ENCODE measurements at places on chromosomes 7 and 10.

- no peak for DNase-seq
These were observed 164.8 kb upstream of the PRSS58 start for GRCh38 chr7:142422621-142423020.

DNA sequence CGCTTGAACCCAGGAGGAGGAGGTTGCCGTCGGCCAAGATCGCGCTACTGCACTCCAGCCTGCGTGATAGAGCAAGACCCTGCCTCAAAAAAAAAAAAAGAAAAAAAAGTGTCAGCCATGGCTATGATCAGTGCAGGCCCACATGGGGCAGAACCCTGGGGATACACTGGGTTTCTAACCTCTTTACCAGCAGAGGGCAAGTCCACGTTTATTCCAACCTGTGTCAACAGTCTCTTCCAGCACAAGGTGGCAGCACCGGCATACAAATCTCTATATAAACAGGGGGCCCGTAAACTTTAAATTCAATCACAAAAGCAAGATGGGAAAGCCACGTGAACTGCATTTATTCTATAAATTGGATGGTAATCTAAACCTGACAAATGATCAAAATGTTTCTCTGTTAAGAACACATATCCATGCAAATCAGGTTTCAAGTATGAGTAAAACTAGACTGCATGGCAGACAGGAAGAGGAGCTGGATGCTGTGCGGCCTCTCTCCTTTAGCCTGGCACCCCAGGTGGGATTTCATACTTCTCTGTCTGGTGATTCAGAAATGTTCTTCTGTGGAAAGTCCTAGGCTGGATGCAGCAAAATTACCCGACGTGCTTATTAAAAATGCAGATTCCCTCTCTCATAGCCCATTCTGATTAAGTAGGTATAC lies 60.0 kb upstream of the STEAP1B start:
- peak; percentile 13 for DNase-seq

DNA sequence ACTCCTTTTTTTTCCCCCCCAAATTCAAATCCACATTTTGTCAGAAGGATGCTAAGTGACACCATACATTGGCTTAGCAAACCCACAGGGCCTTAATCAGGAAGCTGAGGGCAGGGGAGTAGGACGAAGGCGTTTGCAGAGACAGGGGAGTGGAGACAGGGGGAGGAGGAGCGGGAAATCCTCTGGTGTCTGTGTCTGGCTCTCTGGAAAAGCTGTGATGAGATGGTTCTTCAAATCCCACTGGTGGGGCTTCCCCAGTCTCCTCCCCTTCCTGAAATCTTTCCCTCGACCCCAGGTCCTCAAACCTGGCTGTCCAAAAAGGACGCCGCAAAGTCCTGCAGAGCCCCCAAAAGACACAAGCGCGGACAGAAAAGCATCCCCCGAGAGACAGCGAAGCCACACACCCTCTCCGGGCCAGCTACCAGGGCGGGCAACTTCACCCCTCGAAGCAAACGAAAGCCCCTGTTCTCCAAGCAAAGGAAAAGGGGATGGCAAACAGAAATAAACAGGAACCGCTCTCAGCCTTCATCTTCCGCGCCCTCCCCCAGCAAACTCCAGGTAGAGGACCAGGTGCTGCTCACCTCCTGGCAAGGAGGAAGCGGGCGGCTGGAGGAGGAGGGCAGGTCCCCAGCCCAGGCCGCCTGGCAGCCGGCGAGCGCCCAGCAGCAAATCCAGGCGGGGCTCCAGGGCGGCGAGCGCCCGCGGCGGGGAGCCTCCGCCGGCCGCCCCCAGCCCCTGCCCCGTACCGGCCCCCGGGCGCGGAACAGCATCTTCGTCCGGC lies 520 bp downstream of the ELAPOR2 start:
- no peak for DNase-seq

DNA sequence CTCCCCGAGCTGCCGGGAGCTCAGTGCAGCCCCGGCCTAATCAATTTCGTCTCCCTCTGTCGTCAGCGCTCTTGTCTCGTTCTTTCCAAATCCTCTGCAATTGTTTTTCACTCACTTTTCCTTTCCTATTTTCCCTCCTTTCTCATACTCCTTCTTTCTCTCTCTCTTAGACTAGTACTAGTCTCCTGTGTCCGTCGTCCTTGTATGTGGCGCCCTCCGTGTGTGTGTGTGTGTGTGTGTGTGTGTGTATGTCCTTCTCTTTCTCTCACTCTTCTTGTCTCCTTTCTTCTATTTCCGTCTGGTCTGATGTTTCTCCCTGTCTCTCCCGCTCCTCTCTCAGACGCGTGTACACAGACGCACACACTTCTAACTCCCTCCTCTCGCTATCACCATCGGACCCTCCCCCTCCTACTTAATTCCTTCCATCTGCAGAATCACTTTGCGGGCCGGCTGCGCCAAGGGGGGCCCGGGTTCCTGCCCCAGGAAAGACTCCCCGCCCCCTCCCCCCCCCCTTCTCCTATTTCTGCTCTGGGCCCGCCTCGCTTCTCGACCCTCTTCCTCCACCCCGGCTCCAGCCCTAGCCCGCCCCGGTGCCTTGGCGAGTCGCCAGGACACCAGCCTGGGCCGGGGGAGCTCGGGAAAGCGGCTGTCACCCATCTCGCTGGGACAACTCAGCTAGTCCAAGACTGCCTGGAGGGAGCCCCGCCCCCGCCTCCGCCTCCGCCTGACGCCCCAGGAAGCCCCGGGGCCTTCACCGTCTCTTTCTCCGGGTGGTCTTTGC lies 743 bp upstream of the ZCCHC24 start:
- DNase-seq = no peak

- DNase-seq = no peak
These were observed 92.0 kb downstream of the TCF7L2 start for GRCh38 chr10:113041841-113042750.

- no peak for DNase-seq
These were observed 19.7 kb downstream of the OIT3 start for GRCh38 chr10:72913287-72913686.

DNA sequence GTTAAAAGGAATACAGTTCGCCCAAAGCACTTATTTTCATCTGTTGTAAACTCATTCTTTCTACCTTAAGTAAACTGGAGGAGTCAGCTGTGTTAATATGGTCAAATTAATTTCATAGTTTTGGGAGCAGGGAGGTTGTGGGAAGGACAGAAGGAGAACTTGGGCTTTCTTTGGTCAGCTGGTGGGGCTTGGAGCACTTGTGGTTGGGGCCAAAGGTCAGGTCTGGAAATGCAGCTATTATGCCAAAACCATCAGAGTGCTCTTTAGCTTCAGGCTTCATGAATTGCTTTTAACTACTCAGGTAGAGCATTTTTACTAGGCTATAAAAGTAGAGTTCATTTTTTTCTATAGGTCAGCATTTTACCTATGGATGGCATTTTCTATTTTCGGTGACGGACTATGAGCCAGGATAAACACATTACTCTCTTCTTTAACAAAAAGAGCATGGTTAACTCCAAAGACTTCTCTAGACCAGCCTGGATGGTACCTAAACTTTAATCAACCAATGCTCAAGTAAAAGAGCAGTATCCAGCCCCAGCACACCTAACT lies 30.0 kb downstream of the STEAP4 start:
- no peak for DNase-seq

DNA sequence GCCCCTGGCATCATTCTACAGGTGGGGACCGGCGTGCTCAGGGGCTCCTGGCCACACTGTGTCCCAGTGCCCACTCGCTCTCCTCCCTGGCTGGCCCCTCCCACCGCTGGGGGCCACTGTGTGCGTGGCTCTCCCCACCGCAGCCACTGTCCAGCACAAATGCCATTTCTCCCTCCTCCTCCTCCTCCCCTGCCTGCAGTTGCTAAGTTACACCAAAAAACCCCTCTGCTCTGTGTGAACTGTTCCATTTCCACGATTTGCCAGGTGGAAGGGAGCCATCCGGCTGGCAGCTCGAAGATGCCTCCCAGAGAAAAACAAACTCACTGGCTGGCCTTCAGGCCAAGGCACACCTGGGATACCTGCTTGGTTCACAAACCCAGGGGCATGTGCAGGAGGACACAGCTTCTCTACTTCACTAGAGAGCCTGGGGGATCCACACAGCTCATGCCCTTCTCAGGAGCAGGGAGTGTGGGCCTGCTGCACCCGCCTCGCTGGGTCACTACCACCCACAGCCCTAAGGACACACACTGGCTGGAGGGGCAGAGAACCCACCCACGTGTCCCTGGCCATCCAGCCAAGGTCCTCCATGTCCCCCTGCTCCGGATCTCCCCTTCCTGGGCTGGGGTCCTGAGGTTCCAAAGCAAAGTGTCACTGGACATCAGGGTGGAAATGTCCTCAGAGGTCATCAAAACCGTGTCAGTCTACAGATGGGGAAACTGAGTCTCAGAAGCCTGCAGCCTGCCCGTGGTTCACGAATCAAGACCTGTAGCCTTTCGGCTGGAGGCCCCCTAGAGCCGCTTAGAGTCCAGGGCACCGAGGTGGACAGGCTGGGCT lies 1.7 kb downstream of the RASGEF1A start:
- no peak for DNase-seq

- DNase-seq = no peak
These were observed 7.7 kb downstream of the CASP2 start for GRCh38 chr7:143295870-143296269.

DNA sequence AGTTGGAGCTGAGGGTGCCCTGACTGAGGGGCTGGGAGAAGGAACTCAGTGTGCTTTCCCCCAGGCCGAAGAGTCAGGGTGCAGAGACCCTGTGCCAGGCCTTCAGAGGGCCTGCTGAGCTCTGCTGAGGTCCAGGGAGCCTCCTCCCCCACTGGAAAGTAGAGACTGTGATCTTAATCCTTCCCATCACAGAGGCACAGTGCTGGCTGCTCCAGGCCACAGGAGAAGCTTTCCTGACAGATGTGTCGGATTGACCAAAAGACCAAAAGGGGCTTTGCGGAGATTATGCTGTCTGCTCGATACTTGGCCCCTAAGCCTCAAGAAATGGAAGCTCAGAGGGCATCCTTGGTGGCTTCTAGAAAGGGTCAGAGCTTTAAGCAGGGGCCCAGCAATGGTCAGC lies 32.9 kb upstream of the BTRC start:
- no peak for DNase-seq

- DNase-seq = no peak
These were observed 12.4 kb upstream of the ACTA2 start for GRCh38 chr10:88964869-88965415.

- DNase-seq = no peak
These were observed 100.7 kb downstream of the ST8SIA6 start for GRCh38 chr10:17353568-17354300.

DNA sequence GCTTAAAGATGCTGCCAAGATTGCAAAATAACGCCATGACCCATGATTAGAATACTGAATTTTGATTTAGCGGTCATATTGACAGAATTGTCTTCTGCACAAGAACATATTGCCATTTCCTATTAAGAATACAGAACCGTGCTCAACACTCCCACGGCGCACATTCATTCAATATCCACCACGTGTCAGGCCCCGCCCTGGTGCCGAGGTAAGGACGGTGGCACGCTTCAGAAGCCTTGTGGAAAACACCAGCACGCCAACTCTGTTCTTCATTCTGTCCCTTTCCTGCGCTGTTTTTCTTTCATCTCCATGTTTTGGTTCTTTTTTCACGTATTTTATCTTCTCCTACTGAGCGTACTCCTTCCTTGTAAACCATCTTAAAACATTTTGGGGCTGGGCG lies 189.3 kb downstream of the ZMYND11 start:
- DNase-seq = no peak

DNA sequence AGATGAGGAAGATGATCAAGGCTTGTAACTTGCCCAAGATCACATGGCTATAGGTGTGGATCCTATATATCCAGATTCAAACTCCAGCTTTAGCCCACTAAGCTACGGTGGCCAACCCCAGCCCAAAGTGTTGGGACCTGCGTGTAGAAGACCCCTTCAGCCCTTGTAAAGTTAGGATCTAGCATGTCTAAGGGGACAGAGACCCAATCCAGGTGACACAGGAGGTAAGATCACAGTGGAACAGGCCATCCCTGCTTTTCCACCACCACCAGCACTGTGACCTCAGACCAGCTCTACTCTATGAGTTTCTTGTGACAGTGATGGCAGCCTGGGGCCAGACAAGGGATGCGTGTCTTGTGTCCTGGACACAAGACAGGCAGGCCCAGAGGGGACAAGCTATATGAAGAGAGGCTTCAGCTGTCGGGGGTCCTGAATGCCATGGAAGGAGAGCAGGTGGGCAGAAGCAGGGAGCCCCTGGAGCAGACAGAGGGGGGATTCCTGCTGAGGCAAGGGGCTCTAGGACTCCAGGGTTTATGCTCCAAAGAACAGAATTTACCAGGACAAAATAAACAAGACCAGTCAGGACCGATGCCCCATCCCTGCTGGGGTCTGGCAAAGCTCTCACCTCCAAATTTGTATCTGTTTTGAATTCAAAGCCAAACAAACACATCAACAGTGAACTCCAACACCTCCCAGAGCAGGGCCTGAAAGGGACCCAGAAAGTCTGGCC lies 10.4 kb downstream of the GPRIN2 start:
- no peak for DNase-seq

DNA sequence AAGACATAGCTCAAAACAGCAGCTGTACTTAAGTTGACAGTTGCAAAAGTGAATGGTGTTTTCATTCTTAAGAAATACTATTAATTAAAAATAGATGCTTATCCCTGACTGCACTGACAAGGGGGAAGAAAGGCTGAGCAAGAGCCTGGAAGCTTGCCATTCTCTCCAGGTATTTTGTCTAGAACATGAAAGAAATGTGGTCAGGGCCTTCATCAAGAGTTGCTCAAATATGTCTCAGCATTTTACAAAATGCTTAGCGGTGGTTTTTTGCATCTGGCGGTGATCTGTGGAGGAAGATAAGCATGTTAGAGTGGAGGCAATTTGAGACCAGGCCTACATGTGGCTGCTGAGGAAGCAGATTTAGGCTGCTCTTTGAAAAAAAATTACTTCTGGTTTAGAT lies 46.4 kb upstream of the CC2D2B start:
- DNase-seq = no peak

- no peak for DNase-seq
These were observed 29.5 kb upstream of the CCNY start for GRCh38 chr10:35306852-35307251.

GRCh38 chr10:96493254-96493653 lies 20.5 kb downstream of the TLL2 start:
- no peak for DNase-seq

DNA sequence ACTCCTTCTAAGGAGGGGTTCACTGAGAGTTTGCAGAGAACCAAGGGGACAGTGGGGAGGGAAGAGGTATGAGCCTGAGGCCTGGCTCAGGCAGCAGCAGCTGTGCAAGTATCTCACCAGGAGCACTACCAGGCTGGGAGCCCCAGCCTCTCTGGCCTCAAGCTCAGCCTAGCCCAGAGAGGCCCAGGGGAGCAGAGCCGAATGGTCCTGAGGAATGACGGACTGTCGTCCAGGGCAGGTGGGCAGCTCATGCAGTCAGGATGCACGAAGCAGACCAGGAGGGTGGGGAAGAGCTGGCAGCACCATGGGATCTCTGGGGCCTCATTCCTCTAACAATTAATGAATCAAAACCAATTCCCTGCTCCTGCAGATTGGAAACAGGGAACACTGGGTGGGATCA lies 151.5 kb downstream of the GRID1 start:
- no peak for DNase-seq

GRCh38 chr10:63116452-63117072 lies 16.6 kb upstream of the NRBF2 start:
- DNase-seq = no peak
